ENCODE measurements at places on chromosomes 5 and 9.

DNA sequence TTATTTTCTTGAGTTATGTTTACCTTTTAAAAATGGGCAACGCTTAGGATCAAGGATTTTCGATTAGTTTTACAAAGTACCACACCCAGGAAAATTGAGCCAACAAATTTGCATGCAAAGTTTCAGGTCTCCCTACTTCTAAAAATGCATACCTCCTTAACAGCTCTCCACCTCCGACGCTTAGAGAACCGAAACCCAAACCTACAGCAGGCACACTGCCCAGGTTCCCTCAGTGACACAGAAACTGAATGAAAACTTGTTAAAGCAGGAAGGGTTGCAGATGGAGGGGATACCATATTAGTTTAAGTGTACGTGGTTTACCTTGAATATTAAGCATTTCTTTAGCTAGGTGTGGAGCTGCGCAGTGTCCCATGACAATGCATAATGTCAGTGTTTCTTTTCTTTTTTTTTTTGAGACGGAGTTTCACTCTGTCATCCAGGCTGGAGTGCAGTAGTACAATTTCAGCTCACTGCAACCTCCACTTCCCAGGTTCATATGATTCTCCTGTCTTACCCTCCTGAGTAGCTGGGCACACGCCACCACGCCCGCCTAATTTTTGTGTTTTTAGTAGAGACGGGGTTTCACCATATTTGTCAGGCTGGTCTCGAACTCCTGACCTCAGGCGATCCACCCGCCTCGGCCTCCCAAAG is 1.6 kb upstream of the SUB1 start:
- DNase-seq = no peak

DNA sequence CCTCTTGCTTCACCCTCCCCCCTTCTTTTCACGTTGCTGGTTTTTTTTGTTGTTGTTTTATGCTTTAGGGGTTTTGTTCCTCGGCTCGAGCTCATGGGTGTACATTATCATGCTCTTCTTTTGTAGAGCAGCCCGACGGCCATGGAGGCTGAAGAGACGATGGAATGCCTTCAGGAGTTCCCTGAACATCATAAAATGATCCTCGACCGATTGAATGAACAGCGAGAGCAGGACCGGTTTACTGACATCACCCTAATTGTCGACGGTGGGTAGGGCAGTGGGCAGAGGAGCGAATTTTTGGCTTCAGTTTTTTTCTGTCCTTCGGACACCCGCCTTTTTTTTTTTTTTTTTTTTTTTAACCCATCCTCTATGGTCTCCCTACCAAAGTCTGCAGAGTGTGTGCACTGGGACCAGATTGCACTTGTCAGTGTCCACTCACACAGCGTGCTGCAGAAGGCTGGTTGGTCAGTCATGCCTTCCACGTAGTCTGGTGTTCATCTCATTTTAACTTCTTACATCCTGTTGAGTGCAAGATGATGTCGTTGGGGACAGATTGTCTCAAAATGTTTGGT is 1.3 kb downstream of the ZNF131 start:
- peak; percentile 12 for DNase-seq

DNA sequence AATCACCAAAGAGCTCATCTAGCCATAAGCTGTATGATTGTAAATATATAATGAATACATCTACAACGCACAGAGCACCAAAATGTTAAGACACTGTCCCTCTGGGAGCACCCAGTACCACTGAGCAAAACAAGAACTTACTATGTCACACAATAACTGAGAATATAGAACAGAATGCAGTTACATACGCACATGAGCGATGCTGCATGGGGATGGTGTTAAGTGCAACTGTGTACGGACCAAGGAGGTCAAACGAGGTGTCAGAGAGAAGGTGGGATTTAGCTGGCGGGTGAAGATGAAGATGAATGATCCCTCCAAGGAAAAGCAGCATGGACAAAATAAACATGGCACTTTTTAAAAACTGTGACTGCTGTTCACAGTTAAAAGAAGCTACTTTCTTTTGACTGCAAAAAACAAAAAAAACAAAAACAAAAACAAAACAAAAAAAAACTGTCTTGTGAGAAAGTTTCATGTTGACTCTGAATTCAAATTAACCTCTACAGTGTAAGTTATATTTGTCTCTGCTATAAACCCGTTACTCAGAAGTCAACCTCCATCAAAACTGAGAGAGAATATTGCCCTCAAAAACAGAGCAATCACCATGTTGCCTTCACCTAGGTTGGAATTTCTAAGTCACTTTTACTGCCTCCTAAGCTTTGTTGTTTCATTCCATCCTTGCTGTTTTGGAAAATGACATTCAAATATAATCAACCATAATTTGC is 169.6 kb upstream of the GNA14 start:
- DNase-seq = no peak

DNA sequence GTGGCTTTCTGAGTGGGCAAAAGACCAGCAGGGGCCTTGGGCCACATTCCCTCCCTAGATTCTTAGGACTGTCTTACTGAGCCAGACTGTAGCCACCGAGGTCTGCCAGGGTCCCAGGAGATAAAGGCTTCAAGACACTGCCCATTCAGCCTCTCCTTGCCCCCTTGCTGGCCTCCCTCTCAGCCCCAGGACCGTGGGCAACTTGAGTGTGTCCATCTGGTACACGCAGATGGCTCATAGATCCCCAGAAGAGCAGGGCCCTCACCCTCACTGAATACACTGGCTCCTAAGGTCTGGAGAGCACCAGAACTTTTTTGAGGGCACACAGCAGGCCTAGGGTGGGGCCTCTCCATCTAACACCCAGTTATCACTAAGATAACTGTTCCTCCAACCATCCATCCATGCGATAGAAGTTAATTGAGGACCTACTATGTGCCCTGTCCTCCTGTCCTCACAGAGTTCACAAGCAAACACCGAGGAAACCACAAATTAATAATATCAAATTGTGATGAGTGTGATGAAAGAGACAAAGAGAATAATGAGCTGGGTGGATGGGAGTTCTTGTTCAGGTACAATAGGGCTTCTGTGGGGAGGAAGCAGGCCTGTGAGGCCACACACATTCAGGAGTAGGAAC is 4.9 kb upstream of the PDGFRB start:
- DNase-seq = no peak

GRCh38 chr5:118095115-118095514 is 893.2 kb downstream of the DTWD2 start:
- DNase-seq = no peak

- no peak for DNase-seq
Measured at GRCh38 chr9:13158986-13159385, 120.5 kb downstream of the MPDZ start.

DNA sequence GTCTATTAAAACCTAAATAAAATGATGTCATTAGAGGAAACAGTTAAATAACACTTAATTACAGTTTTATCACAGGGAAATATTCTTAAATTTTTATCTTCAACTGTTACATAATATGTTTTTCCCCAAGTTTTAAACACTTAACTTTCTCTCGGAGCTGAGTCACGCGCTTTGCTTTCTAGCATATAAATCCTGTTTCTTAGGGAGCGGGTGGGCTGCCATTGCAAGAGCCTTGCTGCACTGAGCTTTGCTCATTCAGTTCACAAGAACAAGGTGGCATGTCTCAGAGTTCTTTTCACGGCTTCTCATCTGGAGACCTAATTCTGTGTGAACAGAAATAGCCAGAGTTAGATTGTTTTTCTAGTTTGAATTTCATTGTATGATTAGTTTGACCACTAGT is 166.1 kb downstream of the ZSWIM6 start:
- no peak for DNase-seq

DNA sequence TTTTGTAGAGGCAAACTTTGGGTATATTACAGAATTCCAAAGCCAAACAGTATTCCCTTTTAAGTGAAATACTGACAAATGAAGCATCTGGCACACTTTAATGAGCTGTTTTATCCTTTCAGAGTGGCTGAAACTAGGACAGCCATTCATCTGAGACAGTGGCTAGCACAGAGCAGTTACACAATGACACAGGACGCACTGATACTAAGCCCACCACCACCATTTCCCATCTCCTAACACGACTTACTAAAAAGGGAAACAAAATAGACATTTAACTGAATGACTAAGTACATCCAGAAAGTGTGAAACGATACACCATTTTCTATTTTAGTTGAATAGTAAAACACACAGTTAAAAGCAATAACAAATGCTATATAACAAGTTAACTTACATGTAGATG is 120.4 kb upstream of the RETREG1 start:
- DNase-seq = no peak

GRCh38 chr5:96932026-96932425 is 3.9 kb upstream of the LNPEP start:
- DNase-seq = no peak

GRCh38 chr5:169521366-169521983 is 62.1 kb upstream of the SPDL1 start:
- no peak for DNase-seq

GRCh38 chr5:684751-685216 is 8.4 kb downstream of the TPPP start:
- DNase-seq = no peak

DNA sequence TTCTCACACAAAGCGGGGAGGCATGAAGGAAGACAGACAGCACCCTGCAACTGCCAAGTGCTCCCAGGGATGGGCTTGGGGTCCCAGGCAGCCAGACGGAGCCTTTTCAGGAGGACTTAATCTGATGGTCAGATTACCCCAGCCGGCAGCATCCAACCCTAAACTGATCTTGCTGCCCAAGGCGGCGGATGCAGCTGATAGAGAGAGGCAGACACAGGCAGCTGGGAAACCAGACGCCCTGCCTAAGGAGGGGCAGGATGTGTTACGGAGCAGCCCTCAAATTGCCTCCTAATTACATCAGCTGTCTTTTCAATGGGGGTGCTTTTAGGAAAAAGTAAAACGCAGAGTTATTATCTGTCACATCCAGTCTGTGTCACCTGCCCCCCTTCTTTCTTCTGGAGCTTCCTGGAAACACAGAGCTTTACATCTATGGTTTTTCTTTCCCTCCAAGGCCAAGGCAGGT is 190.9 kb upstream of the PANK3 start:
- DNase-seq = no peak

DNA sequence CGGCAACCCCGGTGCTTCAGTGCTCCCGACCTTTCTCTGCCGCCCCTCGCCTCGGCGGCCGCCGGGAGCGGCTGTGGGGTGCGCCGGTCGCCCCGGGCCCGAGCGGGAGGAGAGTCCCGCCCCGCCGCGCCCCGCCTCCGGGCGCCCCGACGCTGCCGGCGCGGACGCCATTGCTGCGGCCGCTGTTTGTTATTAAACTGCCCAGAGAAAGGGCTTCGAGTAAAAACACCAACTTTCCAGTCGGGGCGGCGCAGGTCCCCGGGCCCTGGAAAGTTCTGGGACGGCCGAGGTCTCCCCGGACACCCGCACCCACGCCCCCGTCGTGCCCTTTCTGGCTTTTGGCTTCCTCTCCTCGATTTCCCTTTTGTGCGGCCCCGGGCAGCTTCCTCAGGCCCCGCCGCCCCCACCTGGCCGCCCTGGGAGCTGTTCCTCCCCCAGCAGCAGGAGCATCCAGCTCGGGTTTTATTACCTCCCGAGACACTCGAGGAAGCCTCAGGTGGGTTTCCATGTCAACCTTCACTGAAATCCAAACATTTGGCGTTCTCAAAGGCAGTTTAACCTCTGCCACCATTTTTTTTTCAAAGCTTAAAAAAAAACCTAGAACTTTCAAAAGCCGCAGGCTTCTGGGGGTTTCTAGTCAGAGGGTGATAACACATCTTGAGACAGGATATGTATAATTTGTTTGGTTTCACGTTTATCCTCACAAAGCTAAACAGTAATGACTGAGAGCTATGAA is 334.4 kb downstream of the CWC27 start:
- no peak for DNase-seq

DNA sequence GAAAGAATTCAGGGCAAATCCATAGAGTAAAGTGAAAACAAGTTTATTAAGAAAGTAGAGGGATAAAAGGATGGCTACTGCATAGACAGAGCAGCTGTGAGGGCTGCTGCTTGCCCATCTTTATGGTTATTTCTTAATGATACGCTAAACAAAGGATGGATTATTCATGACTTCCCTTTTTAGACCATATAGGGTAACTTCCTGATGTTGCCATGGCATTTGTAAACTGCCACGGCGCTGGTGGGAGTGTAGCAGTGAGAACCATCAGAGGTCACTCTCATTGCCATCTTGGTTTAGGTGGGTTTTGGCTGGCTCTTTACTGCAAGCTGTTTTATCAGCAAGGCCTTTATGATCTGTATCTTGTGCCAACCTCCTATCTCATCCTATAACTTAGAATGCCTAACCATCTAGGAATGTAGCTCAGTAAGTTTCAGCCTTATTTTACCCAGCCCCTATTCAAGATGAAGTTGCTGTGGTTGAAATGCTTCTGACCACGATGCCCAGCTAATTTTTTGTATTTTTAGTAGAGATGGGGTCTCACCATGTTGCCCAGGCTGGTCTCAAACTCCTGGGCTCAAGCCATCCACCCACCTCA is 42.1 kb downstream of the RFK start:
- no peak for DNase-seq

GRCh38 chr5:138789771-138790242 is 36.6 kb downstream of the CTNNA1 start:
- no peak for DNase-seq

DNA sequence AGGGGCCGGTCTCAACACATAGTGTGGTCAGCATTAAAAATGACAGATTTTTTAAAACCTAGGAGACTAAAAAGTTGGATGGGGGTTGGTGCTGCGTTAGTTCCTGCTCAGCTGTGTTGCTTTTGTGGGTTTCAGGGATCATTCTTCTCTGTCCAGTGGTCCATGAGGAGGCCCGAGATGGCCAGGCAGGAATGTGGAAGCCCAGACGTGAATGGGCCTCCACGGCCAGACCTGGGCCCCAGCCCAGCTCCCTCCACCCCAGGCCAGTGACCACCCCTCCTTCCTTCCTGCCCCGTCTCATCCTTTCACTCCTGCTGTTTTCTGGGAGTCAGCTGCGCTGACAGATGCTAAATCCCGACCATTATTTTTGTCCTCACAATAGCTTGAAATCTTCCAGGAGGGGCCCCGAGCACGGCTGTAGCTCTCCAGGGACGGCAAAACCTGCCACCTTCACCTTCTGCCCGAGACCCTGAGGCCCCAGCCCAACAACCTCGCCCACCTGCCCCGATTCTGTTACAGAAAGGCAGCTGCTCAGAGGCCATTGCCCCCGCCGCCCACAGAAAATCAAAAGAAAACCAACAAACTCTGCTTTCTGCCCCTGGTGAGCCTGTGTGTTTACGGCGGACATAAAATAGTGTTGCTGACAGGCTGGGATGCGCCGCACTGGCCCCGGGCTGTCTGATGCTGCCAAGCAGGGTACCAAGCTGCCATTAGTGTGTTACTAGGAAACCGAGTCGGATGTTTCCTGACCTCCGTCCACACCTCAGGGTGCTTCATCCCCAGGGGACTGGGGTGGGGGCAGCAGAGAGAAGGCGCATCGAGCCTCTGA is 83.7 kb upstream of the SARDH start:
- DNase-seq = no peak
